ENCODE measurements at places on chromosomes 1 and 21.
A peak's percentile ranks its signal among the peaks of the same experiment; 100 is the strongest.

GRCh38 chr21:45477176-45478114 lies 64.8 kb downstream of the SLC19A1 start:
- DNase-seq: no peak

DNA sequence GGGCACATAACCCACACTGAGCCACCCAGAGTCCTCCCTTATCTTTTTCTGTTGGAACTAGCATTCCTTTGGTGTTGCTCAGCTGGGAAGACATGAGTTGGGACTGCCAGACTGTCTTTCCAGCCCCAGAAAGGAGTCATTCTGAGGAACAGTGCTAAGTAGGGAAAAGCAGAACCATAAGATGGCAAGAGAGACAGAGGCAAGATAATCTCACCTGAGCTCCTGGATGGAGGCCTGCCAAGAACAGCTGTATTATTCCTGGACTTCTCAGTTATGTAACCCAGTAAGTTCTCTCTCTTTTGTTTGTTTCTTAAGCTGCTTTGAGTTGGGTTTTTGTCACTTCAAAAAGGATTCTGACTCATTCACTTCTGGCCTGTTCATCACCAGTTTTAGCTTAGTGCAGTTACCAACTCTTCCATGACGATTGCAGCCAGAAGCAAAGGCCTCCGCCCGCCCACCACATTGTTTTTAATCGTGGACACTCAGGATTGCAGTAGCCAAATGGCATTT lies 134.4 kb downstream of the OMA1 start:
- DNase-seq: no peak

GRCh38 chr1:246907472-246907871 lies 24.3 kb downstream of the AHCTF1 start:
- DNase-seq: no peak

DNA sequence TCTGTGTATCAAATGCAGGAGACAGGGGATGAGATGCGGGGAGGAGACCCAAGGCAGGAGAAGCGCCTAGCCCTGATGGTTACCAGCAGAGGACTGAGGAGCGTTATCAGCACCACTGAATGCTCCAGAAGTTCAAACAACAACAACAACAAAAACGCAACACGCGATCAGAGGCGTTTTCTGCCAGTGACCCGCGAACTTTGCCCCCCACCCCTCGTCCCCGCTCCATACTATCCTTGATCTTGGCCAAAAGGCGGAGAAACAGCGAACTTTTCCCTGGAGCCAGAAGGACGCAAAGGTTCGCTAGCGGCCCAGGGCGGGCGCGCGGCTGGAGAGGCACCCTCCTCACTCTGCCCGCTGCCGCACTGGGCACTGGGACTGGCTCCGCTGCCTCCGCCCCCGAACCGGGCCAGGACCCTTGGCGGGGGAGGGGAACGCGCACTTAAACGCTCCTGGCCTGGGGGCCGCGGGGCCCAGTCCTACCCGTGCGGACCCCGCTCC lies 699 bp downstream of the ECHDC2 start:
- DNase-seq: no peak

- no peak for DNase-seq
These were observed 20.8 kb downstream of the ELK4 start for GRCh38 chr1:205610901-205611466.

- DNase-seq: no peak
These were observed 37.9 kb upstream of the LRIG2 start for GRCh38 chr1:113035086-113035485.

DNA sequence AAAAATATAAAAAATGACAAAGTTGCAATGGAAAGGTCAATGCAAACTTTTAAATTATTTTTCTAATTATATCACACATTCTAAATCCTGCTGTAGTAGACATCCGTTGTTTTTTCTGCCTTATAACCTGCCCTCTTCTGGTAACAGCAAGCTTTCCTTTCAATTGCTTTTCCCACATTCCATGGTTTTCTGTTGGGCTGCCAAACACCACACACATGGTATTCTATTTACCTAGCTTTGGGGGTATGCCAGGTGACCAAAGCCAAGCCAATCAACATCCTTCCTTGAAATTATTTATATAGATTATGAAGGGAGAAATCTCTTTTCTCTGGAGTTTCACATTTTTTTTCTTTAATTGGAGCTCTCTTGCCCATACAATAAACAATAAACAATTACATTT lies 3.4 kb upstream of the LAMC1 start:
- no peak for DNase-seq

GRCh38 chr21:17501107-17502006 lies 11.5 kb upstream of the CXADR start:
- DNase-seq: no peak

GRCh38 chr1:25608488-25609178 lies 8.0 kb upstream of the MAN1C1 start:
- DNase-seq: peak; percentile 85

DNA sequence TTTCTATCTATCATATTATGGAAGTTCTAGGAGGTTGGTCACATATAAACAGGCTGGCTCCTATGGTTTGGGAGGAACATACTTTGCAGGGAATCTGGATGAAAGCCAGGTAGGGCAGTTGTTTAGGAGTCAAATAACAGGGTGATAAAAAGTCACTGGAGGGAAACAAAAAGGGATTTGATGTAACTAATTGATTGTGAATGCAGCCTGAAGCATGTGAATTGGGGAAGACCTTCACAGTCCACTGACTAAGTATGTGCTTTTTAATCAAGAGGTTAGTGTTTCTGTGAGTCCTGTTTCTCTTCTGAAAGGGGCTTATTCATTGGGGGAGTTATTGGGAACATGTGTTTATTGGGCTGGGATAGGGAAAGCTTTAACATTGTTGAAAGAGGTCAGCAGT lies 41.3 kb downstream of the HMCN1 start:
- DNase-seq: peak; percentile 11

DNA sequence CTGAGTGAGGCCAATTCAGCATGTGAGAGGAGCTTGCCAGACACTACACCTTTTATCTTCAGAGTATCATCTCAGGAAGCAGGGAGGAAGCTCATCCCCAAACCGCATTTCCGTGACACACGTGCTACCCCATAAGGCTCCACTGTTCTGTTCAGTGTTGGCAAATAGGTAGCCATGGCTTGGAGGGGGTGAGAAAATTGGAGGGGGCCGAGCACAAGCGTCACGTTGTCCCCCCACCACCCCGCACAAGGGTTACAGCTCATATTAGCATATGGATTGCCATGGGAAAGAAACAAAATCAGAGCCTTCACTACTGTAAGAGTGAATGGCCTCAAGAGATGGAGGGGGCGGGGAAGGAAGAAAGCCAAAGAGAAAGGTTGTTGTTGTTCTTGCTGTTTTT lies 46.7 kb downstream of the OLIG1 start:
- no peak for DNase-seq

GRCh38 chr1:195763907-195764374 lies 844.3 kb downstream of the KCNT2 start:
- DNase-seq: no peak

- DNase-seq: no peak
These were observed 32.2 kb downstream of the PHACTR4 start for GRCh38 chr1:28401760-28402159.

- DNase-seq: no peak
These were observed 40.4 kb downstream of the SLC35D1 start for GRCh38 chr1:67013573-67013972.

DNA sequence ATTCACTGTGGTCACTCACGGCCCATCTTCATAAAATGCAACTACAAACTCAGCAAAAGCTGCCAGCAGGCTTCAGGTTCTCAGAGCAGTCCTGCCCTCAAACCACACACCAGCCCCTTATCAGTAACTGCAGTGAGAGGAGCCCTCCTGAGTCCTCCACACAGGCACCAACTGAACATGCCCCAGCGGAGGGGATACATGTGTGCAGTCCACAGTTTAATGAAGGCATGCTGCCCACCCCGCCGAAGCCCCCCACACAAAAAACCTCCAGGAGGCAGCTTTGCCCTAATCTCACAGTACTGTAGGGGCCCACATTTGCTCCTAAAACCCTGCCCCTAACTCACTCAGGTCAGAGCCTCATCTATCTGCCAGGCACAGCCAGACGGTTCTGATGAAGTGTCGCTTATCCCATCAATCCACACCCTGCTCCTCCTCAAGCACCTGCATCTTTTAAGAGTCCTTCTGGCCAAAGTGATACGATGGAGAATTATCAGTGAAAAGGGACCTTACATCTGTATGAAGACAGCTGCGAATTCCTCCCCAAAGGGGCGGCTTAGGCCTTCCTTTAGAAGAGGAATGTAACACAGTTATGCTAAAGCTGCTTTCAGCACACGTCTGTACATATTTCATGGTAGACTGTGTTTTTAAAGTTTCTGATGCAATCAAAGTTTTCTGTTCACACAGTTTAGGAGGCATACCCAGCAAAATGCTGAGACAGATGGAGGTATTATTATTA lies 3.5 kb downstream of the ABCB10 start:
- DNase-seq: no peak

- no peak for DNase-seq
These were observed 59.2 kb downstream of the KRTAP19-8 start for GRCh38 chr21:30979054-30979453.

DNA sequence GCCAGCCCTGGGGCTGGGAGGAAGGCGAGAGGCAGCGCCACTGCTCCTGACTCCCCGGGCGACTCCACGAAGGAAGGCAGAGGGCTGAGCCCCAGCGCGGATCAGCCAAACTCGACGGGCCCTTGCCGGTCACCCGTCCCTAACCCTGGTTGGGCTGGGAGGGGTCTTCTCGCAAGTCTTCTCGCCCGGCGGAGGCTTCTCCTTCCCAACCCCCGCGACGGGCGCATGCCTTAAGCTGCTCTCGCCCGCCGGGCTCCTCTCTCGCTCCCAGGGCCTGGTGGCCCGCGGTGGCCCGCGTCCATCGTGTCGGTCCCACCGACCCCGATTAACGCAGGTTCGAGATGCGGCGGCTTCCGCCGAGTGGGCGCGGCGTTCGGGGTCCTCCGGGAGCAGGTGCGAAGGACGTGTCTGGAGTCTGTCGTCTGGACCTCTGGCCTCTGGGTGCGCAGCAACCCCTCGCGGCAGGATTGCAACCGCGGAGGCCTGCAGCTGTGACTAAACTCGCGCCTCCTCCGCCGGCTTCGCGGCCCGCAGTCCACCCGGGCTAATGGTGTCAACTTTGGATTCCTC lies 29.0 kb upstream of the PPM1J start:
- no peak for DNase-seq

- DNase-seq: no peak
These were observed 132.4 kb downstream of the PROX1 start for GRCh38 chr1:214120191-214120590.

DNA sequence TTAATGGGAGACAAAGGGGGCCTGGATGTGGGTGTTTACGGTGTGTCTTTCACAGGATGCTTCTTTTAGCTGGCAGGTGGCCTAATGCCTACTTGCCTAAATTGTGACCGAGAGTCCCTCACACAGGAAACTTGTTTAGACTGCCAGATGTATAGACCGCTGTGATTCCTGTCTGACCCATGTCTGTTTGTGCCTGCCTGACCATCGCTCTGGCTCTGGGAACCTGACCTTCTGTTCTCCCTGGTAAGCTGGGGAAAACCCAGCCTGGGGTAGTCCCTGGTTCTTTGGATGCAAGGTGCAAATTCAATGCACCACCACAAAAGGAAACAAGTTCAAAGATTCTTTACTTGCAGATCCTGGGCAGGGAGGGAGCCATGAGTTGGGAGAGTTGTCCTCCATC lies 68.4 kb downstream of the DMRTA2 start:
- no peak for DNase-seq

DNA sequence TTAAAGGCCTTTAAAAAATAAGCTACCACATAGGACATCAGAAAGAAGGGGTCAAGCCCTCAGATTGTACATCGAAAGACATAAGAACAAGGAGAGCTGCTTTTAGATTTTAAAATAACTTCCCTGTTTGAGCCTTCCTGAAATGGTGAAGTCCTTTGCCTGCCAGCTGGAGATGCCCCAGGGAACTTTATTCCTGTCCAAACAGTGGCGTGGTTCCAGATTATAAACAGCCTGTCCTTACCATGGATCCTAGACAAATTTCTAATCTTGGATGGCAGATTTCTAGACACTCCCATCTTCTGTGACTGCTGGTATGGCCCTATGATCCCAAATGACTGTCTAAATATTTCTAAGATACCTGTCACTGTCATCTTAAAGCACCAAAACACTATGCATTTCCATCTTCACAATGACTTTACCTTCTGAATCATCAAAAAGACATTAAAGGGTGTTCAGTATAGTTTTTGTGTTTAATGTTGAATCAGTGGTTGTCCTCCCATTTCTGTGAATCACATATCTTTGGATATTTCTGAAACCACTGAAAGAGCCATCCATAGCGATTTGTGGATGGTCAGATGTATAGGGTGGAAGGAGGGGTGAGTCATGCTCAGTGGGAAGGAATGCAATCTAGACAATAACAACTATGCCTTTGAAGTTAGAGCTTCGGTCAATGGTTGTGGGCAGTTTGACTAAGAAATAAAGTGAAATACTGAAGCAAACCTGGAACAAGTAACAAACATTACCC lies 23.2 kb downstream of the ILDR2 start:
- DNase-seq: peak; percentile 79

- DNase-seq: no peak
These were observed 145.0 kb downstream of the RASAL2 start for GRCh38 chr1:178238722-178239510.

DNA sequence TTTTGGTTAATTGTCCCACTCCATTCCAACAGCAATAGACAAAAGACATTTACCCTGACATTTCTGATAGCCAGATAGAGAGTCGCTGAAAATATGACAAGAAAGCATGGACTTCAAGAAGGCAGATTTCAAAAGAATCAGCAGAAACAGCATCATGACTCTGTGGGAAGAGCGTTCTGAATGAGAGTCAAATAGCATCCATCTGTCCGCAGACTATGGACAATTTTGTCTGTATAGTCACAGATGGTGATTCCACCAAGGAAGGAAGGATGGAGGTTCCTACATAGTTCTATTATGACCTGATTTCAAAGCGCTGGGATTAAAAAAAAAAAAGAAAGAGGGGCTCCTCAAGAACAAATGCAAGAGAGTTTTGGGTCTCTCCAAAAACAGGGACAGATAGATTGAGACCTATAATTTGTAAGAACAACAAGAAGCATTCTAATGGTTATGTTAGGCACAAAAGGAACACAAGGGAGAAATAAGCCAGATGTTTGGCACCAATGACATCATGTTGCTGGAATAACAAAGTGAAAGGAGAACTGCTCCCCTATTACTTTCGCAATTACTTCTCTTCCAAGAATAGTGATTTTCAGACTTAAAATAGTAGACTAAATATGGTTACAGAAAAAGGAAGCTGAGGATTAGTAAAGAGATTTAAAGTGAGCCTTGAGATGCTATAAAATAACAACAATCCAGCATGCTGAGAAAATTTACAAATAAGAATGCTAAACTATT lies 28.5 kb downstream of the NIBAN1 start:
- no peak for DNase-seq

GRCh38 chr1:241997401-241997998 lies 1.4 kb downstream of the MAP1LC3C start:
- no peak for DNase-seq

DNA sequence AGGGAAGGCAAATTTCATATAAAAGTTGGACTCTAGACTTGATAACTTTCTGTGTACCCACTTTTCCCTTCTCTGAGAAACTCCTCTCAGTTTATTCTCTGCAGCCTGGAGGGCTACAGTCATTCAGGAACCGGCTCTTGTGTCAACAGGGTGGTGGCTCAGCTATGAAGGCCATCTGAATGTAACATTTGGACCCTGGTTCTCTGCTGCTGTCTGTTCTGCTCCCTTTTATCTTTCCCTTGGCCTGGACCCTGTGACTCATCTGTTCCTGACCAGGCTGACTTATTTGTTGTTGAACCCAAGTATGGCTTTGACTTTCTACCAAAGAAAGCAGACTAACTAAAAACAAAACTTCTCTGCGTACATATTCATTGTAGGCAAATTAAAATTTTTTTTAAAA lies 75.4 kb downstream of the CENPF start:
- no peak for DNase-seq
